ENCODE measurements at places on chromosomes 3 and 15.

DNA sequence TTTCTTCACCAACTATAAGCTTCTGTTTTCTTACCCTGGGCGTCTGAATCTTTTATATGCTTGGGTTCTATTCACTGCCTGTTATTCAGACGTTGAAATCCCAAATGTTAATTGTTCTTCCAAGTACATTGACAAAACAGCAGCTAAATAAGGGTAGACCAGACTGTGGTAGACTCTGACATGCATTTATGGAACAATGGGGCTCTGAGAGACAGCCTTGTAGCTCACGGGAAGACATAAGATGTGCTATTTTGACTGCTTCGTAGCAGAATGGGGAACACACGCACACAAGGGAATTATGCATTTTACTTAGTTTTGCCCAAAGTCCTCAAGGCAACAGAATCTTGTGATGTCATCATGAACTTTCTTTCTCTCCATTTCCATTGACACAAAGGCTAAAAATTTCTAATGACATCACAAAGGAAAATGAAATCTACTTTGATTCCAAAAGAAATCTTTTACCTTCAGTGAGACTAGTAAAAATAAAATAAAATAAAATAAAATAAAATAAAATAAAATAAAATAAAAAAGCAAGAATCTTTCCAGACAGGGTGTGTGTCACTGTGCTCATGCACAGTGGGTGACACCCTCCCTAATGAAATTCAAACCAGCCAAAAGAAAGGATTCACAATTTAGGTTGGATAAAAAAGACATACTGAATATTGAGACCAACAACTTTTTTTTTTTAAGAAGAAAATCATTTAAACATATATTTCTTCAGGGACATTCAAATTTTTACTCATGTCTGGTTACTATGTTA lies 346.6 kb downstream of the ZBTB20 start:
- no peak for DNase-seq

- DNase-seq, result no peak
Observed at GRCh38 chr3:51384055-51384725, 901 bp upstream of the MANF start.

GRCh38 chr3:149957361-149958125 lies 13.2 kb downstream of the PFN2 start:
- DNase-seq, result no peak

DNA sequence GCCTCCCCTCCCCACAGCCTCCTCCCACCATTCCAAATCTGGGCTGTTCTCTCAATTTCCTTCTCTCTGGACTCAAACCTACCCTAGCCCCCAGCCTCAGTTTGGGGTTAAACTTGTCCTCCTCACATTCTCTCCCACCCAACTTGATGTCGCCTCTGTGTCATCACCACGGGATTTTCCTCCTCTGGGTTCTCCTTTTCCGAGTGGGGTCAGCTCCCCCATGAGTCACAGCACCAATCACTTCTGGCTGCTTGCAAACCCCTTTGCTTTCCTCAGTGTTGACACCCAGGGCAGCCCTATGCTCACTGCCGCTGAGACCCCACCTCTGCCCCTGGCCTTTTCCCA lies 451 bp downstream of the CCR5AS start:
- DNase-seq, result no peak

DNA sequence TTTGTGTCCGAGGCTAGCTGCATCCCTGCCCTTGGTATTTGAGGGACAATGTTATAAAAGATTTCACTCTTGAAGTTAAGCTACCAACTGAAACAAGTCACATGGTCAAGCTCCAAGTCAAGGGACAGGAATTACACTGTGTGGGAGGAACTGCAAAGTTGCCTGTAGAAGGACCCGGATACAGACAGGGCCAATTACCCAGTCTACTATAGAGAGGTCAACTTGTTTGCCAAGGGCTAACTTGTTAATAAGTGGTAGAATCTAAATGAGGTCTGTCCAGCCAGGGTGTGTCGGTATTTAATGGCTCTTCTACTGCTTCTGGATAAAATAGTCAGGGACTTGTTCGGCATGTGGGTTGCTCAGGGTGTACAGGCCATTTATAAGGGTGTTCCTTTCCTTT lies 55.7 kb downstream of the PTPRG start:
- DNase-seq, result no peak

DNA sequence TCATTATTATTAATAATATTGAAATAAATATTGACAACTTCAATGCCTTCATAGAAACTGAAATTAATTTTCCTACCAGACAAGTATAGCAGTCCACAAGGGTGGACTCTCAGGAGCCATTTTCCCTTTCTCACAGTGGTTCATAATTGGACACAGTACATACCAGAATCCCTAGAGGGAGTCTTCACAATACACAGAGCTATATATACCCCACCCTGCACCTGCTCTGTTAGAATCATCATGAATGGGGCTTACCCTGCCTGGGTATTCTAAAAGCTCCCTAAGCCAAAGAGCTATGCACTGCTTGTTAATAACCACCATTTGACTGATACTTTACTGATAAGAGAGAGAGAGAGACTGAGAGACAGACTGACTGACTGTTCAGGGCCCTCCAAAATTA lies 134.9 kb downstream of the FEZF2 start:
- DNase-seq, result no peak

- DNase-seq, result no peak
Observed at GRCh38 chr15:59892985-59893384, 111.1 kb upstream of the FOXB1 start.

DNA sequence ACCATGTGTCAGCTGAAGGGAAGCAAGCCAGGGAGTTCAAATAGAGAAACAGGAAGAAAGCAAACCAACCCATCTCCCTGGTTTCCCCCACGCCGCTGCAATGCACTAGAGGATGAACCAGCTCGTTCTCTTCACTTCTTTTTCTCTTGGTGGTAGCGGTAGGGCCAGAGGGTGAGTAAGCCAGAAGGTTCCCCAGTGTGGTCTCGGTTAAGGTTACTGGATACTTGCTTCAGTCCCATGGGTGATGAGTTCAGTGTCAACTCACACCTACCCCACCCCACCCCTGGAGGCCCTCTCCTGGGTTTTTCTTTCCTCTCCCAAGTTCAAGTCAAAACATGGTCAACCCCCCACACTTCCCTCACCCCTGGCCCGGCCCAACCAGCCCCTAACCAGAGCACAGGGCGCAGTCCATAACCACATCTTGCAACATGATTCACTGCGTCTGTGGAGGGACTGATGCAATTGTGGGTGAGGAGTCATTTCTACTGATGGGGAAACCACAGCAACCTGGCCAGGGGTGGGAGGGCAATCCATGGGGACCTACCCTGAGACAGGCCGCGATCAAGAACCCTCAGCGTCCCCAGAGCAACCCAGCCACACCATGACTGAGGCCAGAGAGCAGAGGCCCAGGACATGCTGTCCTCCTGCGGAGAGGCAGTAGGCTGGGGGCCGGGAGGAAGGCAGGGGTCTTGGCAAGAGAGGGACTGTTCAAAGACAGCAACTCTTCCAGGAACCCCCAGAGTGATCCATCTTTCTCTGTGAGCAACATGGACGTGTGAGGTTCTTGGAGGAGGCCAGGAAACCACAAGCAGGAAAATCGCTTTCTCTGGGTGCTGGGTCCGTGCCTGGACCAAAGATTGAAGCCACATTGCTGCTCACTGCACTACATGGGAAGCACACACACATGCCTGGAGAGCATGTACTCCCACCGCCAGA lies 276.6 kb downstream of the UACA start:
- peak; percentile 94 for DNase-seq

GRCh38 chr3:197718891-197719290 lies 17.8 kb downstream of the RUBCN start:
- no peak for DNase-seq

GRCh38 chr15:28112962-28113361 lies 13.8 kb upstream of the OCA2 start:
- no peak for DNase-seq

- no peak for DNase-seq
Observed at GRCh38 chr3:124504332-124505059, 225.8 kb upstream of the UMPS start.

DNA sequence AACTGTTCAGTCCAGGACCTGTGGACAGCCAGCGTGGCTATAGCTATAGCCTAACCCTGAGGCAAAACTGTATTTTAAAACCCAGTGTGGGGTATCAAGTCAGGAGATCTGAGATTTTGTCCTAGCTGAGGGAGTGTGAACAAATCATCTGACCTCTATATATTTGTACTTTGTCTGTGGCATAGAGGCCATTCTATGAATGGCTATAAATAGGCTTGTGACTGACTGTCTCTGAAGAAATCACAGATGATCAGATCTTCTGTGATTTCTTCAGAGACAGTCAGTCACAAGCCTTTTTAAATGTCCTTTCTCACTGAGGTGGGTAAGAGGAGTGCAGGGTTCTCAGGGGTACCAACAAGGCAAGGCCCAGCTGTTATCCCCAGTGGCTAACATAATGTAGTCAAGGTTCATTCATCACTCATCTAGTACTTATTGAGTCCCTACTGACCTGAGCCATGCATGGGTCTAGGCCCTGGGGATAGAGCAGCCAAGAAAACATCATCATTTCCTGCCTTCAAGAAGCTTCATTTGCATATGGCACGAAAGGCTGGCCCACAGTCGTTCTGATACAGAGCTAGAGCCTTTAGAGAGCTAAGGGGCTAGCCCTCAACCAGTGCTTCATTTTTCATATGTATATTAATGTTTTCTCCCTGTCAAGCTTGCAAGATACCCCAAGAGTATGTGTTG lies 53.3 kb downstream of the TIPARP start:
- DNase-seq, result no peak

DNA sequence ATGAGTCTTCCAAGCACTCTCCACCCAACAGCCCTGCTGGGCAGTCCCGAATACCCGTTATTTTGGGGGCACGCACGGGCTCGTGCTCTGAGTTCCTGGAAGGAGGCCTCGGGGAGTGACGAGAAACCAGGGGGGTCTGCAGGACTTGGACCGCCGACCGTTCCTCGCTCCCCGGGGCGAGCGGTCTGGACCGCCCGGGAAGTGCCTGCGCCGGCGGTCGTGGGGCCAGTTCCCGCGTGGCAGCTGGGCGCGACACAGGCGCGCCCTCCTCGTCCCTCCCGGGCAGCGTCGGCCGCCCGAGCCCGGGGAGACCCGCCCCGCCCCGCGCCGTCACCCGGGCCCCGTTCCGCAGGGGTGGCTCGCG lies 387 bp downstream of the GNB4 start:
- no peak for DNase-seq
